ENCODE measurements at places on chromosomes 2 and 18.

DNA sequence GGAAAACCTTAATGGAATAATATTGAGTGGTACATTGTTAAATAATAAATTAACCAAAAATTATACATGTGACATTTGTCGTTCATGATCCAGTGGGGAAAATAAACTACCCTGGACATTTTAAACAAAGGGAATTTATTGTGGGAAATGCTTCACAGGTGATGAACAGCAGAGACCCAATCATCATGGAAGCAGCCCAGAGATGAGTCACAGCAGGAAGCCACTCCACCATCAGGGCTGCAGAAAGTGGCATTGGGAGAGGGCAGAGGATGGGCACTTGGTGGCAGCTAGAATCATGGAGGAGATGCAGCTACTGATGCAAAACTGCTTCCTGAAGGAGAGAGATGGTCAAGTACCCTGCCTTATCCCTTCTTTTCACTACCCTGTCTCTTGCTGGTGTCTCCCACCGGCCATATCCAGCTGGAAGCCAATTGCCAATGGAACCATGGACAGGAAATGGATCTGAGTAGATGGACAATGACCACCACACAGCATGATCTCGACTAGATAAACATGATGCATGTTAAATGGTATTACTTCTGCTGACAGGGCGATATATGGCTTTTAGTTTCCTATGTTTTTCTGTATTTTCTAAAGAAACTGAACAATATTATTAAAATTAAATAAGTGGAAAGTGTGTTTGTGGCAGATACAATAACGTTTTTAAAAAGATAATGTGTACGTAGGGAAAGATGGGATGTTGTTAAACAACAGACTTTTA is 139.8 kb downstream of the RPIA start:
- no peak for DNase-seq

- no peak for DNase-seq
Observed at GRCh38 chr2:44614940-44615339, 253.2 kb downstream of the CAMKMT start.

DNA sequence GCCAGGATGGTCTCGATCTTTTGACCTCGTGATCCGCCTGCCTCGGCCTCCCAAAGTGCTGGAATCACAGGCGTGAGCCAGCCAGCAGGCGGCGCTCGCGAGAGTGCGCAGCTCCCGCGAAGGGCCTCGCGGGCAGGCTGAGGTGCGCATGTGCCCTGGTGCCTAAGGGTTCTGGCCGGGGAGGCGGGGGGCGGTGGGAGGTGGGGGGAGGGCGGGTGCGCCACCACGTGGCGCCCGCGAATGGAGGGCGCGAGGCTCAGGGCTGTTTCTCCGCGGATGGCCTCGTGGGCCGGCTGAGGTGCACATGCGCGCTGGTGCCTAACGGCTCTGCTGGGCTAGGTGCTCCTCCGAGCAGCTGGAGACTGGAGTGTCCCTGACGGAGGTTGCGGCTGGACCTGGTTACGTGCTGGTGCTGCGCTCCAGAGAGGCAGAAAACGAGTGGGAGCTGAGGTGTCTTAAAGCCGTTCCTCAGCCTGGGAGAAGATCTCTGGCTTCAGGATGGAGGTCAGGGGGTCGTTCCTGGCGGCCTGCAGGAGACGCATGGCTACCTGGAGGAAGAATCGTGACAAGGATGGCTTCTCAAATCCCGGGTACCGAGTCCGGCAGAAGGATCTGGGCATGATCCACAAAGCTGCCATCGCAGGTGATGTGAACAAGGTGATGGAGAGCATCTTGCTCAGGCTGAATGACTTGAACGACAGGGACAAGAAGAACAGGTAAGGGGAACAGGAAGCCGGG is at the start of gene ANKRD62:
Gene ANKRD62 (plus strand): TSS at position 324 of the 738 bp plus-strand sequence. CDS start 175 bp downstream, at position 499.
- no peak for DNase-seq

DNA sequence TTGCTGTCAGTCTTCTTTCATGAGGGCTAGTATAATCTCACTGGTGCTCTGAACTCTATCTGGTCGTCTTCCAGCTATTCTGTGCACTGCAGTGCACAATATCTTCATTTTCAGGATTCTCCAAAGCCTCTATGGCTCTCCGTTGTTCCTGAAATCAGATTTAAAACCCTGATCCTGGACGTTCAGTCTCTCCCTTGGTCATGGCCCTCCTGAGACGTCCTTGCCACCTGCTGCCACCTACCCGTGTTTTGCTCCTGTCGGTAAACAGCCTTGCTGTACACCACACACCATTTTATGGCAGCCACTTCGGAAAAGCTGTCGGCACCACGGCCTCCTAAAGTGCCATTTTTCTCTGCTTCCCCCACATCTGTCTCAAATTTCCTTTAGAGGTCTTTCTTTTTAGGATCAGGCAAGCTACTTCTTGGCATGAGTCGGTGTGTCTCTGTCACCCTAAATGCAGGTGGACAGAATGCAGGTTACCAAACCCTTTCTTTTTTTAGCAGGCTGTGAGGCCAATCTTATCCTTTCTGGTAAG is 170.0 kb downstream of the HRH4 start:
- DNase-seq, result no peak

- peak; percentile 88 for DNase-seq
Observed at GRCh38 chr2:205682239-205682970, at the start of gene NRP2. Gene NRP2 (plus strand): TSS chr2:205682501. CDS start chr2:205683291, 790 bp downstream.

GRCh38 chr2:227464851-227465250 is 7.1 kb upstream of the AGFG1 start:
- DNase-seq, result no peak

- no peak for DNase-seq
Observed at GRCh38 chr2:239878686-239879085, 146.5 kb downstream of the NDUFA10 start.

- DNase-seq, result no peak
Observed at GRCh38 chr2:3355951-3356569, 21.6 kb downstream of the EIPR1 start.

DNA sequence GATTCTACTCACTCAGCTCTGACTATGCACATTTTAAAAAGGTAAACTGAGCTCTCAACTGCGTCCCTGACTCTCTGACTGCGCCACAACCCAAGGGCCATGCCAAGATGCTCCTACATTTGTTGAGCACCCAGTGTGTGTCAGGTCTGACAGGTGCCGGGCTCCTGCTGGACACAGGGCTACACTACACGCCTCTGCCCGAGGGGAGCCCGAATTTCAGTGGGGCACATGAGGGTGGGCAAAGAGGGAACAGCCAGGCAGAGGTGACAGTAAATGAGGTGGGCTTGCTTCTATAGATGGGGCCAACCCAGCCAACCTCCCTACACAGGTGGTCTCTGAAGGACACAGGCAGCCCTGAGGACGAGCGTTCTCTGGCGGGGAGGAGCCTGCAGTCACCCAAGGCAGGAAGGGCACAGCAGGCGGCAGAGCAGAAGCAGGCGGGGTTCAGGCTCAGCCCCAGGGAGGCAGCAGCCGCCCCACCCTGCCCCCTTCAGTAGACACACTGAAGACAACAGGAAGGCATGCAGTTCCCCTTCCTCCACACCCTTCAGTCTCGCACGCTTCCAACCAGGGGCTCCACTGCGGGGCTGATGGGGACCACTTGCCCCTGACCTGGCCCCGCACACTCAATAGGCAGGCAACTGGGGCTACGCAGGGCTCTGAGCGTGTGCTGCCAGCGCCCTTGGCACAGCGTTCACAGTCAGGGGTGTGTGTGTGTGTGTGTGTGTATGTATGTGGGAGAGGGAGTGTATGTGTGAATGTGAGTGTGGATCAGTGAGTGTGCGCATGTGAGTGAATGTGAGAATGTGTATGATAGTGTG is 98.4 kb downstream of the UXS1 start:
- no peak for DNase-seq

DNA sequence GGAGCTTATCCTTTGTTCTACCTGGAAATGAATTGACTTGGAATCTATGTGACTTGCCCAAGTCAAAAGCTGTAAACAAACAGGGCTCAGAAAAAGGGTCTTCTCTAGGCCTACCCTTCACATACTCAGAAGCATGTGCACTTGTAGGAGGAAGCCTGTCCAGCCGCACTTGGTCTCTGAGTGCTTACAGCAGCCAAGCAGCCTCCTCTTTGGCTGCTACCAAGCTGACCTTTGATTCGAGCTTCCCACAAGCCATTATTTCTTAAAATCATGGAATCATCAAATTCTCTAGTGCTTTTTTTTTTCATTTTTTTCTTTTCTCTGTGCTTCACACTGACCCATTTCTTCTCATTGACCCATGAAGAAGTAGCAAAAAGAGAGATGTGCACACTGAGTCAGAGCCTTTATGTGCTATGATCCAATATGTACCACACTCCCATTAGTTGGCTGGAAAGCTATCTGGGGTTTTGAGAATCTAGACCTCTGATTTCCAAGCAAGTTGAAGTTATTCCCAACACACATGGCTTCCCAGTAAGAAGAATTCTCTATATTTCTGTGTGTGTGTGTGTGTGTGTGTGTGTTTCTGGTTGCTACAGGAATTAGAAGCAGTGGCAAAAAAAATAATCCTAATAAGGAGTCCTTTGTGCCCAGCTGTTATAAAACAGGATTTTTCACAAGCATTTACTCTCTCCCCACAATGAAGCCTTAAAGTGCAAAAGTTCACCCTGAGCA is 550.3 kb upstream of the TNP1 start:
- DNase-seq, result no peak

DNA sequence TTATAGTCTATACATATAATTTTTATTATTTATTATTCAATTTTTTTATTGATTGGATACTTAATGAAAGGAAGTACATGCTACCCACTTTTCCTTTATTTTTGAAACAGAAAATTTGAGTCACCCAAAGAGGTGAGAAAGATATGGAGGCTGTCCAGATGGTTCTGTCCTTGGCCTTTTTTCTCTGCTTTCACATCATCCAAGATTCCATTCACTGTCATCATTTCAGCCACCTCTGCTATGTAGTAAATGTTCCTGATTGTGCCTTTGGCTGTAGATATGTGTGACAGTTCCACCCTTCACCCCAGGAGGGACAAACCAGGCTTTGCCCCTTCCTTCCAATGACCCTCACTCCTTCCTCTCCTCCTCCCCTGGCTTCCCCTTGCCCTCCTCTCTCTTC is 675.7 kb upstream of the ID2 start:
- DNase-seq, result no peak

DNA sequence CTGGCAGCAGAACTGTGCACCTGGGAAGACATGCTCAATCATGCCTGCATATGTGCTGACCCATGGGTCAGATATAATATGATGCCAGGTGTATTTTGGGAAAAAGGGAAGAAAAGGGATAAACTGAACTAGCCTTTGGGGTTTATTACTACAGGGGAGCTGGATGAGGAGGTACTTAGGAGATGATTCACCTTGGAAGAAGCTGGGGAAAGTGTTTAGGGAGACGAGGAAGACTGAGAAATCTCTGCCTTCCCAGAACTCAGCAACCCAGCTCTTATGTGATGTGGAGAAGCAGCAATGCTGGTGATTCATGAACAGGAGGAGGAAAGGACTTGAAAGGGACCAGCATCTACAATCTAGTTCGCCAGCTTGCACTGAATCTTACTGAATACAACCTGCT is 110.2 kb downstream of the BARD1 start:
- DNase-seq, result no peak

All from right lung (tissue), 10 donors.